ENCODE measurements at places on chromosomes 1 and 21. TPM values are rescaled to one million over a fixed set of nuclear protein-coding genes. Genes with fewer than 3 reads are reported as not detected.

DNA sequence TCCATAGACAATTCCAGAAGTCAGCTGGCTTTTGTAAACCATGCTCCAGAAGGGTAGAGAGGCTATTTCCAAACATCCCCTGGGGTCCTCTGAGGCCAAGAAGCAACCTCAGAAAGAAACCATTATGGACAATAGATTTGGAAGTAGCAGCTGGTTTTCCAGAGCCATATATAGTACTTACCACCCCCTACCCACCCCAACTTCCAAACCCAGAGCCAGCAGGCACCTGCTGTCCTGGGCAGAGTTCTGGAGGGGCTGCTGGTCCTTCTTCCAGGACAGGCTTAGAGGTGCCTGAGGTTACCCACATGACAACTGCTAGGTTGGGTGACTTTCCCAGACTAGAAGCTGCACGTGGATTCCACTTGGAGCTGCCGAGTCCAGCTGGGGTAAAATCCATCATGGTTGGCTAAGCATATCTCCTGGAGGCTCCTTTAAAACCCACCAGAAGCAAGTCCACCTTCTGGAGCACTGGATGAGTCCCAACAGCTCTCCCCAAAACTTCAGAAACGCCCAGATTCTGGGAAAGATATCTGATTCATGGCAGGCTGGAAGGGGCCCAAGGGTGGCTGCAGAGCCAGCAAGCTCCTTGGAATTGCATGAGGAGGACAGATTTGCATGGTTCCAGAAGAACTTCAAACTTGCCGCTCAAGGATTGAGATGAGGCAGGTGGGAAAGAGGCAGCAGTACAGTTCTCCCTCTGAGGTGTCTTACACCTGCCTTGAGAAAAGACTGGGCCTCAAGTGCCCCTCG is 5.8 kb downstream of the MYCL start:
- ATAC-seq: no peak

PROK1 gene
- not detected for total RNA-seq

ZBTB8A gene
- 0.26 TPM for total RNA-seq

- ATAC-seq: no peak
These were observed 9.2 kb upstream of the SERTAD4 start for GRCh38 chr1:210223226-210223904.

DNA sequence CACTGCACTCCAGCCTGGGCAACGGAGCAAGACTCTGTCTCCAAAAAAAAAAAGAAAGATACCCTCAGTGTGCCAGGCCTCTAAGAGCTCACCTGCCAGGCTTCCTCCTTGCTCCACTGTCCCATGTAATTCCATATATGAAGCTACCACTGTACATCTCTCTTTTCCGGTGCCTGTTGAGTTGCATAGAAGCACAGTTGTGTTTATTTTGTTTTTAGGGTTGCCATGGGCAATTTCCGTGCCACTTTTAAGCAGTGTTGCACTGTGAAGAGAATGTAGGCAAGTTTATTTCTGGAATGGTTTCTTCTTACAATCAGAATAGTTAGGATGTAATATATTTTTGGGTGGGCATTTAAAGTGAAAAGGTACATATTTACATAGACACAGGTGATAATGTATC is 23.3 kb downstream of the MR1 start:
- ATAC-seq: no peak

MTARC2 gene
- total RNA-seq: not detected

GRCh38 chr1:108072212-108072611 is 107.2 kb upstream of the VAV3 start:
- ATAC-seq: no peak

GRCh38 chr1:212608959-212609700 is 569 bp downstream of the ATF3 start:
- ATAC-seq: peak; percentile 24

- peak; percentile 47 for ATAC-seq
These were observed 13.4 kb downstream of the ATF3 start for GRCh38 chr1:212621949-212622305.

DNA sequence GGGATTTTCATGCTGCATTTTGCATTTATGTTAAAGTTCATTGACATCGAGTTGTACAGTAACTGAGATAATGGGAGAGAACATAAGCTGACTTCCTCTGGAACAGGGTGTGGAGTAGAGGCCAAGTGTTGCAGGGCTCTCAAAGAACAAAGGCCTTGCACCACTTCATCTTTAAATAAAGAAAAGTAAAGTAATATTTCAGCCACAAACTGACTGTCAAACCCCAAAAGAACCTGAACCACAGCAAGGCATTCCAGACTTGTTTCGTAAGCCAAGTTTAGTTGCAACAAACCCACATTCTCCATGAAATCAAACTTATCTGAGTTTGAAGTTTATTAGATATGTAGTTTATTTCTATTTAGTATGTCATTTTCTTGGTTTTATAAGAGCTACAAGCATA is 19.1 kb upstream of the HMGCS2 start:
- ATAC-seq: no peak

- no peak for ATAC-seq
These were observed 16.8 kb downstream of the SUCO start for GRCh38 chr1:172549621-172550280.

DNA sequence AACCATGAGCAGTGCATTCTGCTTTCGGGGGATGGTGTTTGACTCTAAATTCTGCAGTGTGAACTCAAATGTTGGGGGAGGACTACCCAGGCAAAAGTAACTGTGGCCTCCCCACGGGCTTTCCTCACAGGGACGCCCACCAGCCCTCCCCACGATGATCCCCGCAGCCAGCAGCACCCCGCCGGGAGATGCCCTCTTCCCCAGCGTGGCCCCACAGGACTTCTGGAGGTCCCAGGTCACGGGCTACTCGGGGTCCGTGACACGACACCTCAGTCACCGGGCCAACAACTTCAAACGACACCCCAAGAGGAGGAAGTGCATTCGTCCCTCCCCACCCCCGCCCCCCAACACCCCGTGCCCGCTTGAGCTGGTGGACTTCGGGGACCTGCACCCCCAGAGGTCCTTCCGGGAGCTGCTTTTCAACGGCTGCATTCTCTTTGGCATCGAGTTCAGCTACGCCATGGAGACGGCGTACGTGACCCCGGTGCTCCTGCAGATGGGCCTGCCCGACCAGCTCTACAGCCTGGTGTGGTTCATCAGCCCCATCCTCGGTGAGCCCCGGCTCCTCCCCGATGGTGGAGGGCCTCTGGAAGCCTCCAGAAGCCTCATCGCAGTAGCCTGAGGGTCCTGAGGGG is 6.4 kb downstream of the SLC45A1 start:
- no peak for ATAC-seq

GRCh38 chr1:87358219-87358618 is 29.5 kb downstream of the LMO4 start:
- no peak for ATAC-seq

DNA sequence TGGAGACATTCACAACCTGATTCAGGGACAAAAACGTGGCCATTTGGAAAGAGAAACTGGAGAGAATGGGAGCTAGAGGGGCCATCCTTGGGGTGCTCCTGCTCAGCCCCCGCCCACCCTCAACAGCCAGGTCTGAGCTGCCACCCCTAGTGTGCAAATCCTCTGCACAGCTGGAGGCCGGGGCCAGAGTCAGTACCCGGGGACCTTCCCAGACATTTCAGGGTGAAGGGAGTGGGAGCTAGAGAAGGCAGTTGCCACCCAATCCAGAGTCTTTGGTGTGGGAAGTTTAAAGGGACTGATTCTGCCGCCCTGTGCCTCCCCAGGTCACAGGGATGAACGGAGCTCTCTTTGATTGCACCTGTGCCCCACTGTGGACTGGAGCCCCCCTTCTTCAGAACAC is 397.4 kb downstream of the MATN1 start:
- no peak for ATAC-seq

- ATAC-seq: no peak
These were observed 10.3 kb downstream of the SIM2 start for GRCh38 chr21:36709030-36709867.

PHF13 gene
- 23.7 TPM for total RNA-seq

DNA sequence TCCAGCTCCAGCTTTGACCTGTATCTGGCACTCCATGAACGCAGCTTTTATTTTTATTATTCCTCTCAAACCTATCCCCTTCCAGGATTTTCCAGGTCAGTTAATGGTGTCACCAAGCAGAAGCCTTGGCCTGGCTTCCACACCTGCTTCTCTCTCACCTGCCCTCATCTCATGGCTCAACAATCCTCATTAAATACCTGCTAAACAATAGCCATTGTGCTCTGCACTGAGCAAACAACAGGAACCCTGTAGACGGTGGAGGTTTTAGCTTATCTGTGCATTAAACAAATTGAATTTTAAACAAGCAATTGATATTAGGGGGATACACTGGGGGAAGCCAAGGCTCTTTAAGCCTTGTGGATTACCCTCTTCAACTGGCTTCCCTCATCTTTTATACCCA is 15.3 kb downstream of the PYCR2 start:
- ATAC-seq: no peak
